Heart right ventricle (tissue), 16 donors: ENCODE measurements at places on chromosomes 1 and 21. TPM values are rescaled to one million over a fixed set of nuclear protein-coding genes. Genes with fewer than 3 reads are reported as not detected.

DNA sequence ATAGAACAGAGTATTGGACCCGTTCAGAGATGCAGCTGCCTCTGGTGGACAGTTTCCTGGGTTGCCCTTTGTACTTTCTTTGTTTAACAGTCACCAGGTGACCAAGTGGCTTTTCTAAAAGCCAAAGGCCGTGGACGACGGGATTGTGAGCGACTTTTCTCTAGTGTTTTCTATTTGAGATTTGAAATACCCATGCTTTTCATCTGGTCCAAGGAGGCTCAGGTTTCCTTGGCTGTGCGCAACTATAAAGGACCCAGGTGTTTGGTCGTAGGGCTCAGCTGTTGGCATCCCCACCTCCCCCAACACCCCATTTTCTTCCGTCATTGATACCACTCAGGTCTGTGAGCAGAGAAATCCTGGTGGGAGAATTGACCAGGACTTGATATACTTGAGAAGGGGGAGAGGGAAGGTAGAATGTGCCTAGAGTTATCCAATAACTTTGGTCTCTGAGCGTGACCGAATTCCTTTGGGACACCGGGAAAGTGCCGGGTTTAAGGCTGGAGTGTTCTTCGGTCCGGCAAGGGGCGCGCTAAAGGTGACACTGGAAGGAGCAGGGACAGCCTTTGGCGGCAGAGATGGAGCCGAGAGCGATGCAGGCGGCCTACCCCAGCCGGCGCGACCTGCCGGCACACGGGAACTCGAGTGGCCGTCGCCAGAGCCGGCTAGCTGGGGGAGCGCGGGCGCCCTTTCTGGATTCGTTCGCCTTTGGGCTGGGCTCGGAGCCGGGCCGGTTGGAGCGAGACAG lies 83.4 kb upstream of the BMP8A start:
- no peak for DNase-seq
- H3K36me3 ChIP-seq = peaks cover 7% of the 10 kb centered on the region
- peak overlapping the region; percentile 88 for H3K4me3 ChIP-seq
- peaks cover 78% of the 10 kb centered on the region for H3K4me1 ChIP-seq
- H3K27me3 ChIP-seq = no peaks in the 10 kb centered on the region
- H3K27ac ChIP-seq = peak overlapping the region; percentile 95

Gene CD1E
- not detected for total RNA-seq

DNA sequence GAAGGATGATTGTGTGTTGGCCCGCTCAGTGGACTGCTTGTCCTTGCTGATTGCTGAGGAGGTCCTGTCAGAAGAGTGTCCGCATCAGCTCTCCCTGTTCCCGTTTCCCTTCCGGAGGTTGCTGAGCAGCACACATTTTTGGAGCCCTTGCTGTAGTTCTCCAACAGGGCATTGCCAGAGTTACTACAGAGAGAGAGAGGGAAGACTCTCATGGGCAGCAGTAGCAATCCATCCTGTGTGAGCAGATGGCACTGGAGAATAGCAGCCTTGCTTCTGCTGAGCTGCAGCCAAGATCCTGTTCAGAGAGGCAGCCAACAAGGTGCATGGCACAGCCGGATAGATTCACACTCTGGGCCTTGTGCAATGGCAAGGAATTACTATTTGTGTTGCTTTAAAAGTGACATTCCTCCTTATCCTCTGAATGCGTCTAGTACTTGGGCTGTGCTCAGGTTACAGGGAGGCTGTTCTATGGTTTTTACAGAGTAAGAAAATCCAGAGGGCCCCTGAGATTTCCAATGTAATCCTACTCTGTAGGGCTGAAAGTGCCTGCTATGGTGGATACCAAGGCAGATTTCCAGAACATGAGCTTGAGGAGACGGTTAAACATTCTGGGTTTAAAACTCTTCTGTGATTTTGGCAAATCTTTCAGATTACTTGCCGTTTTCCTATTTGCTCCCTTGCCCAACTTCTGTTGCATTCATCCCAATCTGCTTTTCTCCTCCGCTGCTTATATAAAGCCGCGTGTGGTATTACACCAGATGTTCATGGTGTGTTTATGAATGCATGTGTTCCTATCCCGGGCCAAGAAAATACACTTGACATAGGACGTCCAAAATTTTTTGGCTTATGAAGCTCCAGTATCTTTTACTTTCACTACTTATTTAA lies 27.4 kb downstream of the AK4 start:
- H3K27me3 ChIP-seq = no peaks in the 10 kb centered on the region
- H3K36me3 ChIP-seq = no peaks in the 10 kb centered on the region
- H3K27ac ChIP-seq = peak overlapping the region; percentile 85
- peak overlapping the region; percentile 38 for H3K4me3 ChIP-seq
- peak; percentile 64 for DNase-seq
- H3K4me1 ChIP-seq = peaks cover 24% of the 10 kb centered on the region

- no peak for DNase-seq
- no peaks in the 10 kb centered on the region for H3K27me3 ChIP-seq
- H3K27ac ChIP-seq = no peak overlapping the region
- H3K4me3 ChIP-seq = no peak overlapping the region
- H3K36me3 ChIP-seq = no peaks in the 10 kb centered on the region
These were observed 19.2 kb upstream of the BACE2 start for GRCh38 chr21:41148798-41149197.

- DNase-seq = no peak
- peaks cover 3% of the 10 kb centered on the region for H3K4me1 ChIP-seq
- H3K36me3 ChIP-seq = no peaks in the 10 kb centered on the region
- H3K4me3 ChIP-seq = no peak overlapping the region
- H3K27me3 ChIP-seq = no peaks in the 10 kb centered on the region
These were observed 31.3 kb upstream of the ROR1 start for GRCh38 chr1:63742526-63742925.

Gene ERG
- total RNA-seq = 16.9 TPM

DNA sequence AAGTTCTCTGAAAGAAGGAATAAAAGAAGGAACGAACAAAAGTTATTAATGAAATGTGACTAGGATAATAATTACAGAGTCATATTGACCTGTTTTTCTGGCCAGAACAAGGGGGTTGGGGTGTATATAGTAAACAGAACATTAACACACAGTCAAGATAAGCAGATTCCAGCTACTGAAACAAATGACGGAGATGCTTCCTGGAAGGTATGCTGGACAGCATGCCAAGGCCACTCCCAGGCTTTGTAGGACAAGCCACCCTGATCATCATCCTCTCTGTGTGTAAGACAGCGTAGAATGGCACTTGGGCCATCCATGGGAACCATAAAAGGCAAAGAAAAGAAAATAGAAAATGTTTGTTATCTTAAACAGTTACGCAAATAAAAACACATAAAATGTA lies 120.7 kb downstream of the TGFBR3 start:
- H3K27me3 ChIP-seq = no peaks in the 10 kb centered on the region
- no peak overlapping the region for H3K4me3 ChIP-seq
- no peak overlapping the region for H3K27ac ChIP-seq
- H3K36me3 ChIP-seq = no peaks in the 10 kb centered on the region

DNA sequence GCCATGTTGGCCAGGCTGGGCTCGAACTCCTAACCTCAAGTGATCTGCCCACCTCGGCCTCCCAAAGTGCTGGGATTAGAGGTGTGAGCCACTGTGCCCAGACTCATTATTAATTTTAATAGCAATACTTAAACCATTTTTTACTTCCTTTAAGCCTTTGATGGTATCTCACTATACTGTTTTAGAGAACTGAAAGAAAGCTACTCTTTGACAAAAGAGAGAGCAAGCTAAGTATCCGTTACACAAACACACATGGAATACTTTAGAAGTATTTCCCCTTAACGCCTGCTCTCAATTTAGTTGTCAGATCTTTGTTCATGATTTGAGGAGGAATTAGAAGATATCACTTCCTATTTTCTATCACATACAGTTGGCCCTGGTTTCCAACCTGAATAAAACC lies 189.4 kb downstream of the COP1 start:
- H3K4me1 ChIP-seq = no peaks in the 10 kb centered on the region
- no peaks in the 10 kb centered on the region for H3K27me3 ChIP-seq
- peaks cover 5% of the 10 kb centered on the region for H3K36me3 ChIP-seq
- H3K4me3 ChIP-seq = no peak overlapping the region

DNA sequence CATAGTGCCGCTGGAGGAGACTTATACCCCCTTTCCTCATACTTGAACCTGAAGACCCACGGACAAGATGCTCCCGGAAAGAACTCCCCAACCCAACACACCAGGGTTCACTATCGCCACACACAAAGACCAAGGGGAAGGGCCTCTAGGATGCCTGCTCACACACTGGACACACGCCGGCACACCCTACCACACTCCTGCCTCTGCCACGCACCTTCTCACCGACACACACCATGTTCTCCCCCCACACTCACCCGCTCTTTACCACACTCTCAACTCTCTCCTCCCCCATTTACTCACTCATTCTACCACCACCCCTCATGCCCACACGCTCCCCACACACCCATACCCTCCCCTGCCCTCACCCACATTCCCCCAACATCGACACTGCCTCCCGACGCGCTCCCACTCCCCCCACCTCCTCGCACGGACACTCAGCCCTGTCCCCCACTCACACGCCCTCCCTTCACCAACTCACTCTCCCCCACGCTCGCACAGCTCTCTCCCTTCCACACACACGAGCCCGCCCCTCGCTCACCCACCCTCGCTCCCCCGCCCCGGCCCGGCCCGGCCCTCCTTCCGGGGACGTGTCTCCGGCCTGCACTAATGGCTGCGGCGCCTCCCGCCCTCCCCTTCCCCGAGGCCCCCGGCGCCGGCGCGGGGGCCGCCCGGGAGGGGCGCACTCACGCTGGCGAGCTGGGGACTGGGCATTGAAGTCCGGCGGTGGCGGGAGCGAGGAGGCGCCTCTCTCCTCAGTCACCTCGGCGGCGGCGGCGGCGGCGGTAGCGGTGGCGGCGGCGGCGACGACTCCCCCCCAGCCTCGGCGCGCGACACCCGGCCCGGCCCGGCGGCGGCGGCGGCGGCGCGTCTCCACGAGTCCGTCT lies 626 bp downstream of the PTP4A2 start:
- peak; percentile 83 for DNase-seq
- H3K27ac ChIP-seq = peak overlapping the region; percentile 69
- no peaks in the 10 kb centered on the region for H3K36me3 ChIP-seq
- no peaks in the 10 kb centered on the region for H3K27me3 ChIP-seq

Gene CELA2A
- 1.0 TPM for total RNA-seq

- H3K27ac ChIP-seq = no peak overlapping the region
- no peaks in the 10 kb centered on the region for H3K27me3 ChIP-seq
- H3K36me3 ChIP-seq = no peaks in the 10 kb centered on the region
- no peak overlapping the region for H3K4me3 ChIP-seq
- no peaks in the 10 kb centered on the region for H3K4me1 ChIP-seq
These were observed 63.7 kb downstream of the EDARADD start for GRCh38 chr1:236457775-236458174.

Gene AJAP1
- not detected for total RNA-seq

GRCh38 chr1:176682830-176683535 lies 220.0 kb downstream of the PAPPA2 start:
- no peak overlapping the region for H3K4me3 ChIP-seq
- H3K27me3 ChIP-seq = no peaks in the 10 kb centered on the region
- H3K27ac ChIP-seq = no peak overlapping the region
- no peak for DNase-seq

GRCh38 chr1:204345438-204345841 lies 14.3 kb downstream of the PLEKHA6 start:
- H3K4me1 ChIP-seq = peaks cover 16% of the 10 kb centered on the region
- H3K36me3 ChIP-seq = no peaks in the 10 kb centered on the region
- no peak for DNase-seq
- H3K27me3 ChIP-seq = no peaks in the 10 kb centered on the region
- no peak overlapping the region for H3K4me3 ChIP-seq
- H3K27ac ChIP-seq = no peak overlapping the region

- no peak for DNase-seq
- no peak overlapping the region for H3K27ac ChIP-seq
- no peaks in the 10 kb centered on the region for H3K27me3 ChIP-seq
These were observed 47.3 kb upstream of the ZP4 start for GRCh38 chr1:237938068-237938467.

DNA sequence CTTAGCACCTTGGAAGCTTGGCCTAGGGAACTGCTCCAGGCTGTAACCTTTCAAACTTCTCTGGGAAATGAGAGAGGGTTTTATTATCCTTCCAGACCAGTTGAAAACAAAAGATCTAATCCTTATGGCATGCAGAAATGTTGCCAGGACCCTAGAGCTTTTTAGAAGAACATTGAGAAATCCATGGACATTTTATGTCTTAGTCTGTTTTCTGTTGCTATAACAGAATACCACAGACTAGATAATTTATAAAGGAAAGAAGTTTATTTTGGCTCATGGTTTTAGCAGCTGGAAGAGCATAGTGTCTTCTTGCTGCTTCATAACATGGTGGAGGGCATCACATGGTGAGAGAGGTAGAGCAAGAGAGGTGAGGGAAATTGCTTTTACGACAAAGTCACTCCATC lies 25.8 kb downstream of the OSBPL9 start:
- no peaks in the 10 kb centered on the region for H3K27me3 ChIP-seq
- H3K4me1 ChIP-seq = peaks cover 41% of the 10 kb centered on the region
- peak; percentile 28 for DNase-seq

GRCh38 chr21:45102391-45102932 lies 28.1 kb downstream of the ADARB1 start:
- no peak for DNase-seq
- no peak overlapping the region for H3K27ac ChIP-seq
- no peaks in the 10 kb centered on the region for H3K36me3 ChIP-seq
- no peaks in the 10 kb centered on the region for H3K27me3 ChIP-seq

DNA sequence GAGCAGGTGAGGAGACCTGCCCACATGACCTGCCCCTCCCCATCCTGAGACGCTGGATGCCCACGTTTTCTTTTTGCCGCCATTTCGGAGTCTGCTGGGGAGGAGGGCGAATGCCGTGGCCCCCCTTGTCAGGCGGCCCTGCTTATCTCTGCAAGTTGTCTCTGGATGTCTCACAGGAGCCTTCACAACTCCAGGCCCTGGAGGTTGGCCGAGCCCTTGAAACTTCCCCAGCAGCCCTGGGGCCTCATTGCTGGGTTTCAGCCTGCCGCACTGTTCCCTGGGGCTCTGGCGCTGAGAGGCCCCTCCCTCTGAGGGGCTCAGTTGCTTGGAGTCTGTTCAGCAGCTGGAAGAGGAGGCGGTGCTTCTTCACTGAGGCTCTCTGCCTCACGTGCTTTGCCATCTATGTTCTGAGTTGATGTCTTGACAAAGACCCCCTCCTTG lies 29.8 kb upstream of the ZBTB21 start:
- H3K4me3 ChIP-seq = no peak overlapping the region
- no peak for DNase-seq
- H3K36me3 ChIP-seq = no peaks in the 10 kb centered on the region
- peaks cover 6% of the 10 kb centered on the region for H3K4me1 ChIP-seq
- no peaks in the 10 kb centered on the region for H3K27me3 ChIP-seq

Gene GCSAML
- total RNA-seq = 0.44 TPM

- H3K36me3 ChIP-seq = peaks cover 29% of the 10 kb centered on the region
- peaks cover 9% of the 10 kb centered on the region for H3K4me1 ChIP-seq
- no peak for DNase-seq
- H3K27ac ChIP-seq = no peak overlapping the region
- no peaks in the 10 kb centered on the region for H3K27me3 ChIP-seq
These were observed 70.4 kb downstream of the FOXJ3 start for GRCh38 chr1:42264511-42265190.
